Aortic smooth muscle cell (primary cell): ENCODE measurements at places on chromosomes 5 and 9. TPM values are rescaled to one million over a fixed set of nuclear protein-coding genes. Genes with fewer than 3 reads are reported as not detected.

Gene QRFP
- not detected in 2 replicates for total RNA-seq

Gene NR6A1
- under 0.01 and 0.44 TPM in 2 replicates for total RNA-seq

Gene CDH6
- total RNA-seq = 44.7 and 76.2 TPM in 2 replicates

Gene ZFP37
- 1.2 and 1.8 TPM in 2 replicates for total RNA-seq

Gene HAND1
- total RNA-seq = not detected in 2 replicates
